Activated T-cell treated with anti-CD3 and anti-CD28 coated beads, Interleukin-2, amount 50 U/mL, for 72 hours (primary cell): ENCODE measurements at places on chromosomes 4 and X.

- no peak for DNase-seq
Measured at GRCh38 chr4:73810191-73810590, 26.3 kb upstream of the CXCL6 start.

- no peak for DNase-seq
Measured at GRCh38 chr4:142150483-142150882, 514.1 kb downstream of the IL15 start.

DNA sequence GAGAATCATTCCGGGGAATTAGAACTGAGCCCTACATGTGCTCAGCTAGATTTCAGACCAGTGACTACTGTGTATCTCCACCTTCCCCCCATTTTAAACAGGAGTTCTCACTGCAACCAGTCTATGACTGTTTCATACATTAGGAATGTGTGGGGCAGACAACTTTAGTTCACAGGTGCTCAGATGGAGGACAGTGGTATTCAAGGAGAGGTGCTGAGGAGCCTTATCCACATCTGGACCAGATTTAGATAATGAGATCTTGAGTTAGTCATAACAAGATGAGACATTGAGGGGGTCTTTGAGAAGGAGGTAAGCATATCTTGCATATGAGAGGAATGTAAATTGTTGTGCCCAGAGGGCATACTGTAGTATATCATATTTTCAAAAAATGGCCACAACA lies 32.8 kb upstream of the RELL1 start:
- DNase-seq, result no peak

DNA sequence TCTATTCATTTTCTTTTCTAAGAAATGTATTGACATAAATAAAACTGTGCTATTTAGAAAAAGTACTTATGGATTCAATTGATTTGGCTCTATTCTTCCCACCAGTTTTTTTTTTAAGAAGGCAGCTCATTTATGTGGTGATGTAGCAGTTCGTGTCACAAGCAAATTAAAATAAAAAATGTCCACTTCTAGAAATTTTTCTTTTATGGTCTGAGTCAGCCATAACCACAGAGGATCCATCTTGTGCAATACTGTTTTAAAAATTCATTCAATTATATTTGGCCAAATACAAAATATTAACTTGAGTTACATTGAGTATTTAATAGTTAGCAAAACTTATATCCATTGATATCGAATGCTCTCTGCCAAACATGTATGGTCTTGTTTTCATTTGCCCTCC lies 207.9 kb upstream of the FAT1 start:
- no peak for DNase-seq
